ENCODE measurements at places on chromosomes 6 and 20.

DNA sequence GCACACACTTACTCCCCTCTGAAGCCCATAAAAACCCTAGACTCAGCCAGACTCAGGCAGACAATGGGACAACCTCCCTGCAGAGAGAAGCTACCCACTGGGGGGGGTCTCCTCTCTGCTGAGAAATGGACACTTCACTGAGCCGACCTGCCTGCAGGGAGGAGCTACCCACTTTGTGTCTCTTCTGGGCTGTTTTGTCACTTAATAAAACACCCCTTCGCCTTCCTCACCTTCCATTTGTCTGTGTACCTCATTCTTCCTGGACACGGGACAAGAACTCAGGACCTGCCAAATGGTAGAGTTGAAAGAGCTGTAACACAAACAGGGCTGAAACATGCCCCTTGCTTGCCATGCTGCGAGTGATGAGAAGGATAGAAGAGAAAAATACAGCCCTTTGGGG lies 151.7 kb upstream of the HDDC2 start:
- no peak for DNase-seq

- DNase-seq: no peak
Measured at GRCh38 chr6:149392535-149392934, 7.5 kb upstream of the SUMO4 start.

GRCh38 chr20:38537176-38537575 lies 43.8 kb upstream of the ADIG start:
- DNase-seq: no peak

GRCh38 chr6:147158881-147159280 lies 45.3 kb upstream of the STXBP5 start:
- no peak for DNase-seq

DNA sequence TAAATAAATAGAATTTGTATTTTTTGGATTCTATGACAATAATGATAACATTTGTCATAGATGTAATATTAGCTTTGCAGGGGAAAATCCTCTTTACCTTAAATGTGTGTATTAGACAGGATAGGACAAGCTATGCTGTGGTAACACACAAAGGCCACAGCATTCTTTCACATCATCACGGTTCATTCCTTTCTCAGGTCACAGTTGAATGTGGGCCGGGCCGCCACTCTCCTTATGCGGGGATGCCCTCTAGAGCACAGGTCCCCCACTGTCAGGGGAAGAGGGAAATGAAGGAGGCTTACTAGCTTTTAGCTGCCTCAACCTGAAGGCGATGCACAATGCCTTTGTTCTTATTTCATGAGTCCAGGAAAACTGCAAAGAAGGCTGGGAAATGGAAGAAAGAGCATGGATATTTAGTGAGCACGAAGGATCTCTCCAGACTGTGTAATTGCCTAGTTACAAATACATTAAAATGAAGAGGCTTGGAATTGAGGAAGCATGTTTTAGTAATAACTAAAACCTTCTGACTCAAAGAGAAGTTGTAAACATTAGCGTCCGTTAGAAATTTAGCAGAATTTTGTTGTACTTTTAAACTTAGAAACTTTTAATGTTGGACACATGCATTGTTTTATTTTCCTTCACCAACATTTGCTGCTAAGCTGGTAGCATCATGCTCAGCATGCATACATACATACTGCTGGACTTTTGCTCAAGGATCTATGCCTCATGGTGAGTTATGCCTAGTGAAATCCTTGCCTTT lies 248.9 kb upstream of the FOXQ1 start:
- DNase-seq: no peak

DNA sequence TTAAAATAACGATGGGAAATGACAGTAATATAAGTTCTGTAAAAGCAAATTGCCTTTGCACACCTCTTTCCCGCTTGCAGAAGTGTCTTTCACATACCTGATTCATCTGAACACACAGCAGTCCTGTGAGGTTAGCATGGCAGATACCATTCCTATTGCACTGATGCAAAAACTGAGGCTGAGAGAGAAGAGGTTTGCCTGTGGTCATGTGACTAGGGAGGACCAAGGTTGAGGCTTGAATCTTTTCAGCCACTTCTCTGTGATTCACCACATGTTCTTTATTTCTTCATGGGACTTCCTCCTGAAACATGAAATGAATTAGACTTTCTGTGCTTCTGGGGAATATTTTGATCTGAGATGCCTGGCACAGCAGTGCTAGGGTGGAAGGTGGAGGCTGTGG lies 92.9 kb downstream of the VEGFA start:
- no peak for DNase-seq

DNA sequence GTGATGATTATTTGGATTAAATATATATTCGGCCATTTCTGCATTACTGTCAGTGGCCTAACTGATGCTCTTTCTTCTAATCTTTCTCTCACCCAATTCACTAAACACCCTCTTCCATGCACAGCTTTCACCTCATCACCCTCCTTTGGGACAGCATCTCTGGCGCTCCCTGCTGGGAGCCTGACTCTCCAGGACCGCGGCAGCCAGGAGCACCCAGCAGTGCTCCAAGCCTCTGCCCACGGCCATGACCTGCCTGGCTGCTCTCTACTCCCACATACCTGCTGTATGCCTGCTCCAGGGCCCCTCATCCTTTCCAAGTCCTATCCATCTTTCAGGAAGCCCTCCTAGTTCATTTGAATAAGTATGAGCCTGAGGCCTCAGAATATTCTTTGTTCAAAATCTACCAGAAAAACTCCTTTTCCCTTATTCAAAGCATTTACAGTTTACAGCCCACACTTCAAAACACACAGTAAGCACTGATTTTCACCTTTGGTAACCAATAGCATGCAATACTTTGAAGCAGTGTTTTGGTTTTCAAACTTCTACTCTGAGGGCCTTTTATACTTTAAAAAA lies 15.2 kb downstream of the CTCFL start:
- DNase-seq: no peak

DNA sequence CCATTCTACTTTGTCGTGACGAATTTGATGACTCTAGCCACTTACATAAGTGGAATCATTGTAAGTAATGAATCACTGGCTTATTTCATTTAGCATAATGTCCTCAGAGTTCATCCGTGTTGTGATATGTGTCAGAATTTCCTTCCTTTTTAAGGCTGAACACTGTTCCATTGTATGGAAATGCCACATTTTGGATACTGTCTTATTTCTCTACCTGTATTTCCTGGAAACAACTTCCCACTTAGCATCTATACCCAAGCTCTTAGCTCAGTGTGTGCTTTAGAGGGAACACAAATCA lies 28.8 kb upstream of the GGTLC1 start:
- no peak for DNase-seq

- DNase-seq: no peak
Measured at GRCh38 chr6:34468378-34468892, 2.6 kb downstream of the PACSIN1 start.

- DNase-seq: no peak
Measured at GRCh38 chr6:11480541-11480940, 57.0 kb upstream of the TMEM170B start.

DNA sequence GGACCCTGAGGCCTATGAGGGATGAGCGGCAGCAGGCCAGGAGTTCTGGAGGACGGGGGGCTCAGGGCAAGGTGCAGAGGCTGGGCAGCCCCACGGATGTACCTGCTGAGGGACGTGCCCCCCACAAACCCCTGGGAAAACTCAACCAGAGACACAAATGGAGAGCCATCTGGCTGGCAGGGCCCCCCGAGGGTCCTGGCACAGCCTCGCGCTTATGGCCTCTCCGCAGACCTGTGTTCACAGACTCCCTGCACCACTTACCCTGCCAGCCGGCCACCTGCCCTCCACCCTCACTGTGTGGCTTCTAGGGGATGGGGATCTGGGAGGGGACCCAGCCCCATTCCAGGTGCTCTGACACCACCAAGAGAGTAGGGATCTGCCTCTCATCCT lies 3.4 kb upstream of the ZBTB46 start:
- no peak for DNase-seq

- no peak for DNase-seq
Measured at GRCh38 chr6:169490830-169491229, 211.0 kb downstream of the WDR27 start.

DNA sequence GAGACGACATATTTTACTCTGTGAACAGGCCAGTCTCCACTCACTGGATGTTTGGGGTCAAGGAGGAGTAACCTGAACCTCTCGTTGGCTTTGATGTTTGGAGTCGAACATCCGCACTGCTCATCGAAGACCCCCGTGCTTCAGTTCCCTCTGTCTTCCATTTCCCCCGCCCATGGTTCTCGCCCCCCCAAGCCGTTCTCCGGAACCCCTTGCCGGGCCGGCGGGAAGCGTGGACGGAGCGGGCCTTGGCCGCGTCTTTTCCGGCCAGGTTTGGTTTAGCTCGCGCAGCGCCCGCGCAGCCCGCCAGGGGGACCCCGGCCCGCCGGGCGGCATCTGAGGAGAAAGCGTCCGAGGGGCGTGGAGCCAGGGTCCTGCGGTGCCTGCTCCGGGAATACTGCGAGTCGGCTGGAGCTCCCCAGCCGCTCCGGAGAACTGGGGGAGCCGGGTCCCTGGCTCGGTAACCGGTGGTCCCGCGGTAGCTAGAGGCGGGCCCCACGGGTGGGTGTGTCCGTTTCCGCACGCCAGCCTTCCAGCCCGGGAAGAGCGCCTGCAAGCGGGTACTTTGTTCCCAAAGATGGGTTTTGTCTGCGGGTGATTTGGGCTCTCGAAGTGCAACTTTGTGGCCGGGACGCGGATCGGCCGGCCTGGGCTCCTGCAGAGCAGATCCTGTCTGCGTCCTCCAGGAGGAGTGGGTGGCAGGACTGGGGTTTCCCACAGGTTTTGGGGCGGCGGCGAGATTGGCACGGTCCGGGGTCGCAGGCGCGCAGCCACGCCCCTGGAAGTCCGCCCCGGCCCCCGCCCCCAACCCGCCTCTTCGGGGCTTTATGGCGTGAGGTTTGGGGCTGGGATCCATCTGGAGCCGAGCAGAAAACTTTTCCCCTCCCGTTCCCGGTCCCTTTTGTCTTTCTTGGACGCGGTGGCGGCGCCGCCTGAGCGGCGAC lies at the start of gene TMEM200A:
Gene TMEM200A (plus strand): TSS at position 852 of the 941 bp plus-strand sequence. CDS start 74,406 bp downstream, outside the sequence.
- DNase-seq: peak; percentile 28

DNA sequence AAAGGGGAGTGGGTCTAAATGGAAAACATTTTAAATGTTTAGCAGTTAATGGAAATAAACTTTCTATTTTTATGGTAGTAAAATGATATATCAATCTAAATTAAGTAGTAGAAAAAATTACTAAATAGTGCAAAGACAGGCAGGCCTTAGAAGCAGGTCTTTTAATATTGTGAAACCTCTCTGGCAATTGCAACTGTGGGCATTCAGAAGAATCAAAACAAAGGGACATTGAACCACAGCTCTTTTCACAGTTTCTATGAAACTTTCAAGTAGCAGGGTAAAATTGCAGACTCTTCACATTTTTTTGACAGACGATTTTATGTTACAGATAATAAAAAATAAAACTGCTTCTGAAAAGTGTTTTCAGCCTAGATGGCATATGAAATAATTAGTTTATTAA lies 533.7 kb downstream of the BCKDHB start:
- no peak for DNase-seq

DNA sequence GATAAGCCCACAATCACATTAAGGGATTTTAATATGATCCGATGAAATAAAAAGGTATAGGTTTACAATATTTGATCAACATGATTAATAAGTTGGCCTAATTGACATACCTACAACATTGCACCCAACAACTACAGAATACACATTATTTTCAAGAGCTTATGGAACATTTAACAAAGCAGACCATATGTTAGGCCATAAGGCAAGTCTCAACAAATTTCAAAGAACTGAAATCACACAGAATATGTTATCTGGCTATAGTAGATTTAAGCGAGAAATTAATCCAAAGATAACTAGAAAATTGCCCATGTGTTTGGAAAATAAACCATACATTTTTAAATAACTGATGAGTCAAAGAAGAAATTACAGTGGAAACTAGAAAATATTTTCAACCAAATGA lies 126.0 kb upstream of the KCNG1 start:
- DNase-seq: no peak

GRCh38 chr6:125050663-125051318 lies 88.6 kb downstream of the RNF217 start:
- no peak for DNase-seq

DNA sequence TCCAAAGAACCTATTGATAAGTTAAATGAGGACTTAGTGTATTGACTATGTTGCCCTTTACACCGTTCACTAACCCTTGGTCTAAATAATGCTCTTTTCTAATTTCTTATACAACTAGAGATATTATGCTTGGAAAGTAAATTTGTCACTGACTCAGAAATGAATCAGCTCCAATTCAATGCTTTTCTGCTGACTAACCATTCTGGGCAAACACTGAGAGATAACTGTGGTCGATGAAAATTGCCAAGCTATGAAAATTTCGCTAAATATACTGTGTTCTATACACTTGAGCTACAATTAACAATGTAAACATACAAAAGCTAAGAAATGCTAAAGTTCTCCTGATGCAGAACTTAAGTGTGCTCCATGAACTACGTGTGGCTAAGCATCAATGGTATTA lies 23.1 kb upstream of the FBXO9 start:
- peak; percentile 32 for DNase-seq

GRCh38 chr20:45836841-45837240 lies 3.2 kb downstream of the SNX21 start:
- no peak for DNase-seq

GRCh38 chr6:136063096-136063495 lies 187.0 kb downstream of the MTFR2 start:
- no peak for DNase-seq

DNA sequence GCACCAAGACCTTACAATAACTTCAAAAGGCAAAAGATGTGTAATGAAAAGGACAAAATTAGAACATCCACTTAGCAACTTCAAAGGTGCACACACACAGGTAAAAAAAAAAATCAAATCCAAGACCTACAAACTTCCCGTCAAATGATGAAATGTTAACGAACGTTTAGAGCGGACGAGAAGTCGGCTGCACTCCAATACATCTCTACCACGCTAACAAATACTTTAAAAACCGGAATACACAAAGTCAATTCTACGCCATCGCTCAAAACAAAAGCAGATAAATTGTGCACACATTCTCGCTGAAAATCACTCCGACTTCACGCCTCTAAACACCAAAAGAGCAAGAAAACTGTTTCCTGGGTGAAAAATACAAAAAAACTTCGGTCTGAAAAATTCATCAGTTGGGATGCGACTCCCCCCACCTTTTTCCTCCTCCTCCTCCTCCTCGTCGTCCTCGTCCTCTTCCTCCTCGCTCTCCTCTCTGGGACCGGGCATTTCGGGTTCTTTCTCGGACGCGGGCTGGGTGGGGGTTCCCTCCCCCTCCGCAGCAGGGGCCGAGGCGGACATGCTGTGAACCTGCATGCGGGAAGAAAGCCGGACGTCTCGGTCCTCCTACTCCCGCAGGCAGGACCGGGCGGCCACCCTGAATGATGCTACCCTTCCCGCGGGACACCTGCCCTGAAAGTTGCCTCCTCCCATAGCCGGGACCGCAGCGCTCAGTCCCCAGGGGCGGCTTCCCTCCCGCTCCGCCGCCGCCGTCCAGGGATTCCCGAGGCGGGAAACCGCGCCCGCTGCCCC lies 712 bp downstream of the DEK start:
- DNase-seq: no peak

All from midbrain (tissue), 1 donor.